NT2/D1 (cell line): ENCODE measurements at places on chromosomes 16 and 17.
A peak's percentile ranks its signal among the peaks of the same experiment; 100 is the strongest.

GRCh38 chr17:41631025-41631897 is 6.9 kb upstream of the KRT17 start:
- no peak for DNase-seq

GRCh38 chr17:4249452-4250029 is 14.2 kb downstream of the ANKFY1 start:
- peak; percentile 20 for DNase-seq

DNA sequence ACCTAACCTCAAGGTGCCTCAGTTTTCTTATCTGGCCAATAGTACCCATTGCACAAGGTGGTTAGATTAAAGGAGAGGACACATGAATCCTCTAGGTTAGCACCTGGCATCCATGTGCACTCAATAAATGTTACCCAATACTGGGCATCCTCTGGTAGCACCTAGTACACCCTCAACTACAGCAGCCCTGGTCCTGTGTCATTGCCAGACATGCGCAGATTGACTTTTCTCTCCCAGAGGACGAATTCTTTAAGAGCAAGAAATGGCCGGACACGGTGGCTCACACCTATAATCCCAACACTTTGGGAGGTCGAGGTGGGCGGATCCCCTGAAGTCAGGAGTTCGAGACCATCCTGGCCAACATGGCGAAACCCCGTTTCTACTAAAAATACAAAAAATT is 7.3 kb downstream of the DUSP3 start:
- DNase-seq, result no peak

DNA sequence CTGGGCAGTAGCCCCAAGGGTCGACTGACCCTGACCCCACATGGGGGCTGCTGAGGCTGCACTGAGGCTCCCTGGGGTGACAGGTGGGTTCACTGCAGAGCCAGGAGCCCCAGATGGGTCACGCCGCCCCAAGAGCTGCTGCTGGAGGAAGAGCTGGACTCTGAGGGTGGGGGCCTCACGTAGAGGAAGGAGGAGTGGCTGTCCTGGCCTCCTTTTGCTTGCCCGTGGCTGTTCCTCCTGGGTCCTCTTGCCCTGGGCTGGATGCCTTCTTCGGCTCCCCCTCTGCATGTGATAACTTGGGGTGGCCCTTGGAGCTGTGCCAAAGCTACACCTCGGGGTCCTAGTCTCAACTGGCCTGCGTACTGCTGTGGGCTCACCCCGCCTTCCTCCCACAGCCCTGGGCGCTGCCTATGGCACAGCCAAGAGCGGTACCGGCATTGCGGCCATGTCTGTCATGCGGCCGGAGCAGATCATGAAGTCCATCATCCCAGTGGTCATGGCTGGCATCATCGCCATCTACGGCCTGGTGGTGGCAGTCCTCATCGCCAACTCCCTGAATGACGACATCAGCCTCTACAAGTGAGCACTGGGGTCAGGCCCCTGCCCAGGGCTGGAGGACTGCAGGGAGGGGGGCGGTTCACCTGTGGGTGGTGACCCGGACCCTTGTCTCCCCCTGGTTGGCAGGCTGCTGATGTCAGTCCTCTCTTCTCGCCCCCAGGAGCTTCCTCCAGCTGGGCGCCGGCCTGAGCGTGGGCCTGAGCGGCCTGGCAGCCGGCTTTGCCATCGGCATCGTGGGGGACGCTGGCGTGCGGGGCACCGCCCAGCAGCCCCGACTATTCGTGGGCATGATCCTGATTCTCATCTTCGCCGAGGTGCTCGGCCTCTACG is 1.1 kb upstream of the AMDHD2 start:
- DNase-seq, result no peak

- DNase-seq, result no peak
These were observed 50.5 kb downstream of the VMP1 start for GRCh38 chr17:59757881-59758385.
